ENCODE measurements at places on chromosomes 3 and 15. TPM values are rescaled to one million over a fixed set of nuclear protein-coding genes. Genes with fewer than 3 reads are reported as not detected.

The POPDC2 gene
- total RNA-seq: 0.26 TPM

The PPP2R3A gene
- total RNA-seq: 9.6 TPM

The AADACL2 gene
- total RNA-seq: not detected

The XRN1 gene
- total RNA-seq: 41.6 TPM

The CLDN18 gene
- not detected for total RNA-seq

The PYGO1 gene
- total RNA-seq: 6.3 TPM

The STRIT1 gene
- total RNA-seq: not detected

The RBP2 gene
- not detected for total RNA-seq

The TMC3 gene
- not detected for total RNA-seq

The ALS2CL gene
- 0.26 TPM for total RNA-seq

The ANKRD63 gene
- total RNA-seq: not detected

The CLRN1 gene
- not detected for total RNA-seq

The CPB1 gene
- not detected for total RNA-seq

Data from bronchial smooth muscle cell (primary cell).